ENCODE measurements at places on chromosomes 5 and 9.

DNA sequence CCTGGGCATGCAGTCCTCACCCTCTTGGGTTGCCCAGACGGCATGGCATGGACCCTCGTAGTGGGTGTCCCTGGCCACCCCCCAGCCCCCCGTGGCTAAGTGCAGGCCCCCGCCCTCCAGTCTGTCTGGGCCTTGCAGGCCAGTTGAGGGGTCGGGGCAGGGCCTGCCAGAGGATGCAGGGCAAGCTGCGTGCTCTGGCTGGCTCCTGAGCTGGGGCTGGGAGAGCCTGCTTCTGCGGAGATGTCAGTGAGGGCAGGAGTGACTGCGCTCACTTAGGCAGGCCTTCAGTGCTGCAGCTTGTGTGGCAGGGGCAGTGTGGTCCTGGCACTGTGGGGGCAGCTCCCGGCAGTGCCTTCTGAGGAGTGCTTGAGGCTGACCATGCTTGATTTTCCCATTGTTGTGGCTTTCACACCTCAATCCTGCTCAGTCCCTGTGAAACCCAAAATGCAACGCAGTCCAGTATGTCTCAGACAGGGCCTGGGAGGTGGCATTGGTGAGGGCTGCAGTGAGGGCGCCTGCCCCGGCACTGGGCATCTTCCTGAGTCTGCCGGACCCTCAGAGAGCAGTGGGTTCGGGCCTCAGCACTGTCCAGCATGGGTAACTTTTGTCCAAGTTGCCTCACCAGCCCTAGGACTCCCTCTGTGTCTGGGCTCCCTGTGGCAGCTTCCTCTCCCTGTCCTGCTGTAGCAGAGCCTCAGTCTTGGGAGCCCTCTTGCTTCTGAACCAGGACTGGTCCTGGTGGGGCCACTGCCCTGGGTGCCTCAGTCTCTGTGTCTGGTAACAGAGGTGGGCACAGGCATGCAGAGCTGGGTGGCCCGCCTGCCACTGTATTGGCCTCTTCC, 93.0 kb downstream of the PHF2 start:
- DNase-seq, result no peak

- DNase-seq, result no peak
Observed at GRCh38 chr5:10633271-10634049, 69.6 kb downstream of the ANKRD33B start.

DNA sequence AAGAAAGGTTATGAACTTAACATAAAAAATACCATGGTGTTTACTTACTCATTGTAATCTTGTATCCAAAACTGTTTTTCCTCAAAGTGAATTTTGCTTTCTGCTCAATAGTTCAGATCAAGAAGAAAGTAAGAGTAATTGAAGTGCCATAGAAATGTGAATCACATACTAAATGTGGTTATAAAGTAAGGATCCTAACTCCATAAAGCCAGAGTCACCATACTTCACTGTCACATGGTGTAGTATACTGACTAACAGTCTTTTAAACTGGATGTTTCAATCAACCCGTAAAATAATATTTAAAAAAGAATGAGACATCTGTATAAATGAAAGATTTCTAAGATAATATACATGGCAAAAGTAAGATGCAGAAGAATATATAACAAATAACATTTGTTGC, 72.1 kb downstream of the NIPBL start:
- no peak for DNase-seq

DNA sequence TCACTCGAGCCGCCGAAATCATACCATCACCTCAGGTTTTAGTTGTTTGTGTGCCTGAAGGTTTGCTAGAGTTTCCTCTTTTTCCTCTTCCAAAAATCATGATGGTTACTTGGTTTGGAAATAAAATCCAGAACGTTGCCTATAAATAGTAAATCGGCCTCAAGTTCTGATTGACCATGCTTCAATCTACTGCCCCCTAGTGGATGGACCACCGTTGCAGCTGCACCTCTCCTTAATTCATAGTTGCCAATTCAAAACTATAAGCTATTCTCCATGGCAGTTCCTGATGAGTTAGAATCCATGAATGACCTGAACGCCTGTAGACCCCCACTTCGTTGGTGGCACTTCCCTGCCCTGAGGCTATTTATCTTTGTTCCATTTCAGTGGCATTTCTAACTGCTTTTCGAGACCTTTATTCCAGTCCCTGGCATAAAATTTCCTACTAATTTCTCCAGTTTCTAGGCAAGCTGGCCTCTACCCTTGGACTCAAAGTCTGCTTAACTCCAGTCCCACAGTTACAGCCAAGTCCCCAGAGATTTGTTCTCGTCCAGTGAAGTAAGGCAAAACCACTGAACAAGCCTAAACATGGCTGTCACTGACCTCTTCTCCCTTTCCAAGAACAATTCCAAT, 422.6 kb downstream of the EFNA5 start:
- DNase-seq, result peak; percentile 29

DNA sequence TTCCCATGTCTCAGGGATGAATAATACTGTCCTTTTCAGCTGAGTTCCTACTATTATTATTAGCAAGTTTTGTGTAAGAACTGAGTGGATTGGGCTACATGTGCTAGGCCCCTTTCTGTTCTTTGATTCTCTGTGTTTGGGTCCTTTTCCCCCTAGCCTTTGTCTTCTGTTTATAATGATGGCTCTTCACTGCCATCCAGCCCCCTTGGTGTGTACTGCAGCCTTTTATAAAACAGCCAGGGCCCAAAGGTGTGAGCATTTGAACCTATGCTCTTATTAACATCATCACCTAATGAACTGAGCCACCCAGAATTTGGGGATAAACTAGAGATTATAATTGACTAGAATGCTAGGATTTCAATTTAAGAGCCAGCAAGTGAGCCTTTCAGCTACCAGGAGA, 52.6 kb downstream of the PLAC8L1 start:
- DNase-seq, result no peak

- DNase-seq, result no peak
Observed at GRCh38 chr5:65808251-65808741, 86.3 kb downstream of the NLN start.

DNA sequence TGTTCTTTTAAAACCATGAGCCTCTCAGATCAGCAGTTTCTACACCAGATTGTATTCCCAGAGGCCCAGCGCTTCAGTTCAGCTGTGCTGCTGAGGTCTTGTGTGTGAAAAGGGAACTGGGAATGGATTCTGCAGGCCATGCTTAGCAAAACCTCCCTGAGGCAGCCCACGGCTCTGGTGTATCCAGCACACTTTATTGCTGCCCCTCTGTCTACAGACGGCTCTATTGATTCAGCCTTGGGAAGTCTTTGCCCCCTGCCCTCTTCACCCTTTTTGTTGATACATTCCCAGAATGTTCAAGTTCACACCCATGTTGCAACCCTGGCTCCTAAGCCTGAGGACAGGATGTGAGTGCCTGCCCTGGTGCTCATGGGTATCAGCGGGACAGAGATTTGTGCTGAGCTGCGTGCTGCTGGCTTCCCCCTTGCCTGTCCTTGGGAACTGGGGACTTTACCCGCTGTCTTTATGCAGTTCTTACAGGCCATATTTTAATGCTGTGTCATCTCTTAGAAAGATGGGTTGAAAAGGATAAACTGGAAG, 37.3 kb downstream of the ARHGAP26 start:
- DNase-seq, result no peak

DNA sequence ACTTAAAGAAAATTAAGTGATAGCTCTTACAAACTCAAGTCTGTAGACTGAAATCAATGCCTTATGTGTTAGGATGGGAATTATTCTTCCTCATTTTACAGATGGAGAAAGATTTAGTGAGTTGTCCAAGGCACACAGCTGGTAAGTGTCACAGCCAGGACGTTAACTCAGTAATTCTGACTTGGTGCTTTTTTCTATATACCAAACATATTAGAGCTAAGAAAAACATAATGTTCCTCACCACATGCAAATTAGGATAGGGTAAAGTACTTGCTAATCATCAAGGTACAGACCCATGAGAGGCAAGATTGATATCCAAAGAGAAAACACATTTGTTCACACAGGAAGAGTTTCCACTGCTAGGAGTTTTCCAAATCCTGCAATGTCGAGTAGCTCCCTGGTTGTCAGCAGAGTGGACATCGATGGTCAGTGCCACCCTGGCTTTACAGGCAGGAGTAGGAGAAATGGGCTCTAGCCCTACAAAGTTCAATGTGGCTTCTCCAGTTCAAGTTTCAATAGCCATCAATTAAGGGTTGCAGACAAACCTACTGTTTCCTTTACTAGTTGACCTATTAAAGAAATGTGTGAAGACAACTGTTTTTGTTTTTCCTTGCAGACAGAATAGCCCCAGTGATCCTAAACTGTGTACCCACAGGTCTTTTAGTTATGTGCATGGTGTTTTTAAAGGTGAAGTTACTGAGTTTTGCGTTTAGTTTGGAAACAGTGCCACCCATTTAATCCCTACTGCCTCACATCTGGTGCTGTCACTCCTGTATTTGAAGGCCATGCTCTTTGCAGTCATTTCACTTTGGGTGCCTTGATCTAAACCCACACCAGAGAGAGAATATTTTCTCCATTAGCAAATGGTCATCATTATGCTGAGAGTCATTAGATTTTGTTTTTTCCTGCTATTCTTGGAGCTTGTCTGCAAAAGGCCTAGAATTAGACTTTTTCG, 460.8 kb upstream of the SMARCA2 start:
- DNase-seq, result no peak

- no peak for DNase-seq
Observed at GRCh38 chr9:69757996-69758675, 1.7 kb downstream of the PTAR1 start.

DNA sequence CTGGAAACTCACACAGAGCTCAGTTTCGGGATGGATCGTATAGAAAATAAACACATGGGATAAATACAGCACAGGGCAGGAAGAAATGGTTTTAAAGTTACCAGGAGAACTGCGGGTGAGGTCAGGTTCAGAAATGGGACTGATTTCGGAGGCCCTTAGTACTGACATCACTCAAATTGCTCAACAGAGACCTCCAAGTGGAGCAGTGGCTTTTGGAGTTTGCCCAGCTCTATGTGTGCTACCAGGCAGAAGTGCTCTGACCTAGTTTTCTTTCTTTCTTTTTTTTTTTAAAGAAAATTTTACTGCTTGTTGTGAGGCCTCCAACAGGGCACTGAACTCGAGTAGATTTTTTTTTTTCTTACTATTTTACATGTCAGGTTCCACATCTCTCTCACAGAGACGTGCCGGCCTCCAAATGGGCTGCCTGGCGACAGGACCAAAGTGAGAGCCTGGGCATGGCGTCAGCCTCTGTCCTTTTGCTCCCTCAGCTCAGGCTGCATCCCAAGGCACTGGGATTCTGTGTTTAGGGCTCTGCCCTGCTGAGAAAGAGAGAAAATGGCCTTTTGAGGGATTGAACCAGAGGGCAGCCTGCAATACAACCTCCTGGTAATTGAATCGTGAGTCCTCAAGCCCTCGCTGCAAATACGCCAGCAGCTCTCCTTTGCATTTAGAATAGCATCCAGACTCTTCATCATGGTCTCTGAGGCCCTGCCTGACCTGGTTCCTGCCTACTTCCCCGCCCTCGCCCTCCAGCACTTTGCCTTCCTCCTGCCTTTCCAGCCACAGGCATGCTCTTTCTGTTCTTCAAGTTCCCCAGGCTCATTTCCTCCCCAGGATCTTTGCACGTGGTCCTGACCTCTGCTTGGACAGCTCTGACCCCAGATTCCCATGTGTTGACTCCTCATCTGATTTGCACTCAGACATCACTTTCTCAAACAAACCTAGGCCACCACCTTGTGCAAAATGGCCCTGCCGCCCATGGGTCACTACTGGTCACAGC, 173.5 kb downstream of the FGF1 start:
- DNase-seq, result no peak

DNA sequence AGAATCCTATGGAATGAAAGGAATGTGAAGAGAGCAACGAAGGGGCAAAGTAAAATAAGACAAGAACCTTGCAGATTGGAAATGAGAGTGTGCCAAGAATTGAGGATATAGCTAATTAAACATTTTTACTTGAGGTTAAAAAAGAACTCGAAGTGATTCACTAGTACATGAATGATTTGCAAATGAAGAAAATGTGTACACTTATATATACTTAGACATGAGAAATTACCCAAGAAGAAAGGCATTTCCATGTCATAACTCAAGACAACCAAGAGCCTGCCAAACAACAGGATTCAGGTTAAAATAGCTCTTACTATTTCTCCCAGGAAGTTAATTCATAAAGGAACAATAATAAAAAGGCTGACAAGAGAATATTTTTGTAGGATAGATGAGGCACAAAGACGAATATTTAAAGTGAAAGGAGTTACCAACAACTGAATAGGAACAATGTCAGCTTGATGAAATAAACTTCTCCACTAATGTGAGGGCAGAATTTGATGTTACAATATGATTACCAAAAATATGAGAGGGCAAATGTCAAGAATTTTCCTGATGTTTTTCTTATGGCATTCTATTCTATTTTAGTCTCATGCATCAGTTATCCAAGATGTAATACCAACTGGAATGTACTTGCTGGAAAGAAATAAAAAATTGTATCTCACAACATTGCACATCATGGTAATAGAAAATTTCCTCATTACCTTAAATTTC, 18.9 kb upstream of the NPR3 start:
- no peak for DNase-seq

GRCh38 chr5:179863449-179864085, 5.0 kb upstream of the MRNIP start:
- no peak for DNase-seq

DNA sequence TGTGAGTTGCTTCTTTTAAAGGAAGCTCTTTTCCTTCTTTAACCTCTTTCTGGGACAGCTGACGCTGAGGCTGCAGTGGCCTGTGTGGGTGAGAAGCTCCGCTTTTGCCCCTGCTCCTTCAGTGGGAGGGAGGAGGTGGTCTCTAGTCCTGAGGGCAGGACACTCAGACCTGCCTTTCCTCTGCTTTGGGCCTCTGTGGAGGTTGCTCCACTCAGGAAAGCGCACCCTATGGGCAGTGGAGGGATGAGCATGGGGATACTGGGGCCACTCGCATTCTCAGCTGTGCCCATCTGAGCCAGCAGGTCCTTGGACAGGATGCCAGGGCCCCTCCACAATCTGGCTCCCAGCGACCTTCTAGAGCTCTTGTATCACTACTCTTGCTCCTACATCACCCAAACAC, 111.5 kb downstream of the NSG2 start:
- no peak for DNase-seq

- DNase-seq, result no peak
Observed at GRCh38 chr5:40033411-40033810, 608.6 kb upstream of the DAB2 start.

- no peak for DNase-seq
Observed at GRCh38 chr9:123096987-123097386, 63.5 kb downstream of the GPR21 start.

DNA sequence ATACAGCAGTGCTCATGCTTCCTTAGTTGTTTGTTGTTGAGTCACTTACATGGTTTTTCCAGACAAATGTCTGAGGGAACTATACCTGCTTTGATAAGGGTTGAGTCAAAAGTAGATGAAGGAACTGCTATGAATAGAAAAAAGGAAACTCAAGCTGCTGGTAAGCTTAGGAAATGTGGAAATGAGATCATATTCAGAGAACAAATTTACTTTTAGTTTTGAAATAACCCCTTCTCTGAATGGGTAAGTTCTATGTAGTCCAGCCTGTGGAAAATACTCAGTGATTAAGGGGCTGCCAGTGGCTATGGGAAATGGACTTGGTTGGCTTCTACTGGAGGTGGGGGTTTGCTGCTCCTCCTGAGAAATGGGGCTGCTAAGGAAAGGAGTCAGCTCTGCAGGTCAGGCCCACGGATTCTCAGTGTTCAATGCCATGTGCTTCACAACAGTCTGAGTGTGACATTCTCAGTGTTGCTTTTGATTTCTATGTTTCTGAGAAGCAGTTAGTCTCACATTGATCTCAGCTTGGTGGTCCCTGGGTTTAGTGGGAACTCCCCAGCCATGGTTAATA, 47.7 kb upstream of the GLRX start:
- peak; percentile 42 for DNase-seq

GRCh38 chr5:52134013-52134650, 653.6 kb upstream of the ITGA1 start:
- DNase-seq, result no peak

All from stimulated activated CD4-positive, alpha-beta T cell treated with anti-CD3 and anti-CD28 coated beads, Interleukin-12 subunit alpha, Interleukin-12 subunit beta, amount 100 ng/mL, for 48 hours (primary cell).